ENCODE measurements at places on chromosomes 3 and 15.

DNA sequence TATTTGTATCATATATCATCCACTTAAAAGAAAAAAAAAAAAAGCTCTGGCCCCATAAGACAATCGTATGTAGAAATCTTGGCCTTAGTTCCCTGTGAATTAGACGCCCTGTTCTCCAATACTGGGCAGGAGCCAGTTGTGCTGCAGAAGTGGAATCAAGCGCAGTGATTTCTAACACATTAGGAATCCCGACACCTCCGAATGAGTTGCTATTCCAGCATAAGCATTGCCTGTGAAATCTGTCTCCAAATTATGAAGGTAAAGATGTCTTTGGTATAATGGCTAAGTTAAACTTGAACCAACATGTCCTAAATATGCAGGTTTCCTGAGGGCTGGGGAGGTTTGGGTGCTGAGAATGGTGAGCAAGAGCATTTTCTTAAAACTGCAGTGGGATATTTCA is 199.4 kb upstream of the ARRDC4 start:
- no peak for DNase-seq

- DNase-seq = no peak
These were observed 406.9 kb downstream of the CNTN6 start for GRCh38 chr3:1499694-1500093.

GRCh38 chr3:24047513-24047912 is 102.4 kb downstream of the NR1D2 start:
- DNase-seq = no peak

DNA sequence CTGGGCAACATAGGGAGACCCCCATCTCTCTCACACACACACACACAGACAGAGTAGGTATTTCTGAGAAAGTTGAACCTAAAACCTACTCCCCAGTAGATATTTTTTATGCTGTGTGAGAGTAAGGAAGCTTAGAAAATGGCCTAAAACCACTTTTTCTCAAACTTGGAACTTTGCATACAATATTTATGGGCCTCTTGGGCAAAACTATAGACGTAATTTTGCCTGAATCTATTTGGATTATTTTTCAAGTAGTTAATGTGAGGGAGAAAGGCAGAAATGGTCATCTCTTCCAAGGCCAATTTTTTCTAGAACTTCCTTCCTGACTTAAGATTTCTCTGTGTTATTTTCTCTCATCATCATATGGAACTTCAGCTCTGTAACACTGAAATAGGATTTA is 81.7 kb downstream of the ZNF609 start:
- DNase-seq = no peak

DNA sequence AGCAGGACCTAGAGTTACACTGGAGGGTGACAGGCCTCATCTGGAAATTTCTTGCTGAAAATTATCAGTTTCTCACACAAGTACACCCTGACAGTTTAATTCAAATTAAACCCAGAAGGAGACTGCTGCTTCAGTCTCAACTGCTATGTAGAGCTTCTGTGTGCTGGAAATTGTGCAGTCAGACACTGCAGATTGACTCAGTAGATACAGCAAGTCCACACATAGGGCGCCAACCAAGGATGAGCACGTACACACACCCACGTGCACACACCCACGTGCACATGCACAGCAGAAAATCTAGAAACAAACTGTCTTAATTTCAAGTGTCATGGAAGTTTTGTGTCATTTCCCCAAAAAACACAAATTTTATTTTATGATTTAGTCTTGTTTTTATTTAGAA is 192.9 kb downstream of the PDE8A start:
- no peak for DNase-seq

DNA sequence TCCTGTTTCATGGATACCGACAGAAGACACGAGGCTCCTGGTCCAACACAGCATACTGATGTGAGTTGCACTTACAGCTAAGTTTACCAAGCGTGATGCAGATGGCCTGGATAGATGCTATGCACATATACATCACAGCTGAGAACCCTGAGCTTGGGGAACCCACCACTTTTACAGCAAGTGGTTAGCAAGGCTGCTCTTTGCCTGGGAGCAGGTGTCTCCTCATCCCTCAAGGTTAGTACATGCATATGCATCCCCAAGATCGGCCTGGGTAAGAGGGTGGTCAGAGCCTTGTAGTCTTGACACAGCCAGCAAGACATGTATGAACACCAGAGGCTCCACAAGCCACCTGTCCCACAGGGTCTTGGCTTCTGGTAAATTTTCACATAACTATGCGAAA is 28.3 kb downstream of the LRRC2 start:
- DNase-seq = no peak

DNA sequence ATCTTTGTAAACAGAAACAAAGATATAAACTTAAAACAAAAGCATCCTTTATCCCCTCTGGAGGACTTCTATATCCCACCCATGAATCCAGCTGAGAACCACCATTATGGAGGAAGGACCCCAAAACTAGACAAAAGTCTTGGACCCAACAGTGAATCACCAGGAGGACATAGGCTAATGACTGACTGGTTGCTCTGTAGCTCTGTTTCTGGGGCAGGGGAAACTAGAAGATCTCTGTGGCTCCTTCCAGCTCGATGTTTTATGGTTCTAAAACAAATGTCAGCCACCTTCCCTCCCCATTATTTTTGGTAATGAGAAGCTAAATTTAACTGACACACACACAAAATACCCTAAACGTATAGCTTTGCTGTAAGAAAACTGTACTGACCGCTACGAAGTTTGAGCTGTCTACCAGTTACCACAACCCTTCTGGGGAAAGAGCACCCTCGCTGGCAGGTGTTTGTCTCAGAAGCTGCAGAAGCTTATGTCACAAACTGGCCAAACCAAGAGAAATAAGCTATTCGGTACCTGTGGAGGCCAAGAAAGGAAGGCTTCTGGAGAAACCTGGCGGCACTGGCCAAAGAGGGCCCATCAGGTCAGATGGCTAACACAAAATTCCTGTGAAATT is 36.4 kb downstream of the MB21D2 start:
- no peak for DNase-seq

- no peak for DNase-seq
These were observed 278.5 kb upstream of the RASGRP1 start for GRCh38 chr15:38843051-38843501.

- no peak for DNase-seq
These were observed 37.6 kb downstream of the RAB8B start for GRCh38 chr15:63226966-63227401.

DNA sequence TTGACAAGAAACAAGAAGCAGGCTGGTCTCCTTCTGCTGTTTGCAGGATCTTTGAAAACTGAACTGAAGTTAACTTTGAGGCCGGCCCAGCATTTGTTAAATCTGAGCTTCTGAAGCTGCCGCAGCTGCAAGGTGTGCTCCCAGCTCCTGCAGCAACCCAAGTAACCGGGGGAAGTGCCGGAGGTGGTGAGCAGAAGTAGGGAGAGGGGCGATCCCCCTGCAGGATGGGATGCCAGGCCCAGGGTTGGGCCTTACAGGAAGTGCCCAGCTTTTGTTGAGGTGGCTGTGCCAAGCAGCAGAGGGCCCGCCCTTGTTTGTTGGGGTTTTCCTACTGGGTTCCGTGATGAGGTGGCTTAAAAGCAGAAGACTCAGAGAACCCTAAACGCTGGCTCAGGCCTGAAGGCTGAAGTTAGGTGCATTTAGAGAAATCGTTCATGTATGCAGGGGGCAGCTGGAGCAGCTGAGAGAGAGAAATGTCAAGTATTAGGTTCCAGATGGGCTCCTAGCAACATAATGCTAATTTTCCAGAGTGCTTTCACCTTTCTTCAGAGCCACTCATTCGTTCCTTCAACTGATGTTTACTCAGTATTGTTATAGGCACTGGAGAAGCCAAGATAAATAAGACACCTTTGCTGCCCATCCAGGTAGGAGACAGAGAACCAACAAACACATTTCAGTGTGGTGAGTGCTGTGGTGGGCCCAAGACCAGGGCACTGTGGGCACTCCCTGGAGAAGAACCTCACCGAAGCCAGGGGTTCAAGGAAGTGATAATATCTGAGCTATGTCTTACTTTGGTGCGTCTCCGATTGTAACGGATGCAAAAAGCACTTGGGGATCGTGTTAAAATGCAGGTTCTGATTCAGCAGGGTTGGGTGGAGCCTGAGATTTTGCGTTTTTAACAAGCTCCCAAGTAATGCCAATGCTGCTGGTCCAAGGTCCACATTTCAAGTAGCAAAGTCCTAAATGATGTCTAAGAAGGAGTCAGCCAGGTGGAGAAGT is 42.2 kb upstream of the PLCL2 start:
- no peak for DNase-seq

DNA sequence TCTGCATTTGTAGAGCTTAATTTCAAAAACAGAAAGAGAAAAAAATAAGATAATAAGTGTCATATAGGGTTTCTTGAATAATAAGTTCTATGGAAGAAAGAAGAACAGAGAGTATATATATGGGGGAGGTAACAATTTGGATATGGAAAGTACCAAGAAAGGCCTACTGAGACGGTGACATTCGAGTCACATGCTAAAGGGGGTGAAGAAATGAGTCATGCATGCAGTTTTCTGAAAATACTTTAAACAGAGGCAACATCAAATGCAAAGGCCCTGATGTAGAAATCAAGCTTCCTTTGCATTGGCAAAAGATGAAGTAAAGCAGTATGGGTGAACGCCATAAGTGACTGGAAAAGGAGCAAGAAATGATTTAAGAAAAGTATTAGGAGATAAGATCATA is 371.6 kb upstream of the ZNF385D start:
- no peak for DNase-seq

DNA sequence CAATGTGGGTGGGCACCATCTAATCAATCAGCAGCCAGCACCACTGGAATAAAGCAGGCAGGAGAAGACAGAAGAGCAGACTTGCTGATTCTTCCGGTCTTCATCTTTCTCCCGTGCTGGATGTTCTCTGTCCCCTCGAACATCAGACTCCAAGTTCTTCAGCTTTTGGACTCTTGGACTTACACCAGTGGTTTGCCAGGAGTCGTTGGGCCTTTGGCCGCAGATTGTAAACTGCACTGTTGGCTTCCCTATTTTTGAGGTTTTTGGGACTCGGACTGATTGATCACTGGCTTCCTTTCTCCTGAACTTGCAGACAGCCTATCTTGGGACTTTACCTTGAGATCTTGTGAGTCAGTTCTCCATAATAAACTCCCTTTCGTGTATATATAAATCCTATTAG is 292.8 kb downstream of the BCHE start:
- DNase-seq = no peak

- DNase-seq = no peak
These were observed 145.9 kb upstream of the GALNT15 start for GRCh38 chr3:16028604-16029003.

- peak; percentile 74 for DNase-seq
These were observed 33.2 kb downstream of the HOMER2 start for GRCh38 chr15:82919231-82919886.

DNA sequence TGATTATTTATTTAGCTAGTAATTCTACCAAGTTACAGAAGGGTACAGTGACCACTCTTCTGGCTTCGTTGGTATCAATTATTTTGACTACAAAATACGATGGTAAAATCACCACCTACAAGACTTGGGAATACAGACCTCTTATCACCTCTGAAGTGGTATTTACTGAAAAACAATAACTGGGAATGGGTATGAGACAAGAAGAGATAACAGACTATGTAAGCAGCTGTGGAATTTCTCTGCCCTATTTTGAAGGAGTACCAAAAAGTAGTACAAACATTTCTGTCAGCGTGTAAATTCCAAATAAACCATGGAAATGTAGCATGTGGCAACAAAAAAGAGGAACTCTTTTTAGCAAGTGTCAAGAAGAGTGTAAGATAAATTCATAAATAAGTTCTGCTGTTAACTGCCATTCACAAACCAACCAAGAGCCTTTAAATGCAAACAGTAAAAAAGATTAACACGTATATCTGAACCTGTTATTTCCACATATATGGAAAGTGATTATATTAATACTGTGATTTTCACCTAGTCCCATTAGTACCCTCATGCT is 77.0 kb upstream of the SLC12A8 start:
- DNase-seq = no peak

DNA sequence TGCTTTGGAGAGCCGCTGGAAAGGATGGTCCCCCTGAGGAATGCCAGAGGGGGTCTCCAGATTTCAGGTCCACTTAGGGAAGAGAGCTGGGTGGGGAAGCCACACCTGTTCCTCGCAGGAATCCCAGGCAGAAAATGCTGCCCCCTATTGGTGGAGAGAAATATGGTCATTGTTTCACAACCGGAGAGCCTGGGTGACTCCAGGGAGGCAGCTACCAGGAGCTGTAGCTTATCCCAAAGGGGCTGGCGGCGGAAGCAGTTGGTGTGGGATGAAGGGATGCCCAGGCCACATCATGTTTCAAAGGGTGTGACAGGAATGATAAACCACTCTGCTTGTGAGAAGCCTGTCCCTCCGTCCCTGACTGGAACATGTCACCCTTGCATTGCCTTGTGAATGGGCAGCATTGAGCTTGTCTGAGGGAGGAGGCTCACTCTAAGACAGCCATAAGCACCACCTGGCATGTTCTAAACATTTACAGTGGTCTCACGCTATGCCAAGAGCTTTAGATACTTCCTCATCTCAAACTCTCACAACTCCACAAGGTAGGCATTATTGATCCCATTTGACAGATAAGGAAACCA is 34.5 kb downstream of the POMGNT2 start:
- DNase-seq = no peak

DNA sequence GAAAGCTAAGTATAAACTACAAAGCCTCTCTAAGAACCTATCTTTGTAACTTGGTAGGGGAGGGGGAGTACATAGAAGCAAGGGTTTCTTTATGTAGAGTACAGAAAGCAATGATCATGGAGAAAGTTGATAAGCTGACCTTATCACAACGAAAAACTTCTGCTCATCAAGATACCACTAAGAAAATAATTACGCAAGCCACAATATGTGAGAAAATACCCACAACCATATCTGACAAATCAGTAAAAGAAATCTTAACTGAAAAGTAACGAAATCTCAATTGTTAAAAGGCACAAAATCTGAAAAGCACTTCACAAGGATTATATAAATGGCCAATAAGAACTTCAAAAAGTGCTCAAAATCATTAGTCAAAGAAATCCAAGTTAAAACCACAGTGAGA is 35.1 kb upstream of the RPS17 start:
- DNase-seq = no peak

DNA sequence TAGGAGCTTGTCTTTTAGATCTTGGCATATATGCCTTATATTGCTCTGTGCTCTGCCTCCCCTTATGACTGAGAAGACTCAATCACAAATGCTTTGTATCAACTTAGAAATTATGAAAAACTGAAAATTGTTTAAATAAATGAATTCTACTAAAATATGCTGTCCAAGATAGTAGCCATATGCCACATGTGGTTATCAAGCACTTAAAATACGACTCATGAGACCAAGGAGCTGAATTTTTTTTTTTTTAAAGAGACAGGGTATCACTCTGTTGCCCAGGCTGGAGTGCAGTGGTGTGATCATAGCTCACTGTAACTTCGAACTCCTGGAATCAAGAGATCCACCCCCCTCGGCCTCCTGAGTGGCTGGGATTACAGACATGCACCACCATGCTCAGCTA is 118.3 kb downstream of the RFTN1 start:
- no peak for DNase-seq

- no peak for DNase-seq
These were observed 62.8 kb upstream of the SPATA12 start for GRCh38 chr3:56997675-56998074.

- no peak for DNase-seq
These were observed 5.5 kb upstream of the TEX55 start for GRCh38 chr3:119140466-119140865.
